ENCODE measurements at places on chromosomes 2 and 18.
A peak's percentile ranks its signal among the peaks of the same experiment; 100 is the strongest.

GRCh38 chr2:101690547-101691152, 6.9 kb upstream of the MAP4K4 start:
- DNase-seq = no peak

DNA sequence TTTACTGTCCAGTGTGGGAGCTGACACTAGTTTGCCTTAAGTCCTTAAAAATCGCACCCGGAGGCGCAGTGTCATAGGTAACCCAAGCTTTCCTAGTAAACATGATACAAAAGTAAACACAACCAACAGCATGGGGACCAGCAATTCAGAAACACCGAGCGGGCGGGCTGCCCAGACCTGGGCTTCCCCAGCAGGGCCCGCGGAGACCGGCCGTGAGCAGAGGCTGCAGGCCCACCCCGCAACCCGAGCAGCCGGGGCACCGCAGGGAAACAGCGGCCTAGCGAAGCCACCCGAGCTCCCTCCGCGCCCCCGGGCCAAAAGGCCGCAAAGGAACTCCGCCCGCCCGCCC, 296 bp downstream of the TTC21B start:
- no peak for DNase-seq

DNA sequence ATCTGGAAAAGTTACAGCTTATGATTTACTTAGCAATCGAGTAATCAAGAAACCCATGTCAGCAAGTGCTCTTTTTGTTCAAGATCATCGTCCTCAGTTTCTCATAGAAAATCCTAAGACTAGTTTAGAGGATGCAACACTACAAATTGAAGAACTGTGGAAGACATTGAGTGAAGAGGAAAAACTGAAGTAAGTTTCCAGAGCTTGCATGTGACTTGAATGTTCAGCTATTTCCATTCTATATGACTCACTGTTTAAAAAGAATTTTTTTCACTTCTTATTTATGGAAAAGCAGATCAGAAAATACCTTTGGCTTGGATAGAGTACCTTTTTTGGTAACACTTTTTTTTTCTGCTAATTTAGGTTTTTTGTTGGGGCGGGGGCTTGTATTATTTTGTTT, 70.7 kb downstream of the PMS1 start:
- DNase-seq = no peak

GRCh38 chr18:52313213-52313612, 26.8 kb upstream of the DCC start:
- DNase-seq = no peak

GRCh38 chr18:56305583-56305982, 332.8 kb downstream of the TXNL1 start:
- DNase-seq = no peak

DNA sequence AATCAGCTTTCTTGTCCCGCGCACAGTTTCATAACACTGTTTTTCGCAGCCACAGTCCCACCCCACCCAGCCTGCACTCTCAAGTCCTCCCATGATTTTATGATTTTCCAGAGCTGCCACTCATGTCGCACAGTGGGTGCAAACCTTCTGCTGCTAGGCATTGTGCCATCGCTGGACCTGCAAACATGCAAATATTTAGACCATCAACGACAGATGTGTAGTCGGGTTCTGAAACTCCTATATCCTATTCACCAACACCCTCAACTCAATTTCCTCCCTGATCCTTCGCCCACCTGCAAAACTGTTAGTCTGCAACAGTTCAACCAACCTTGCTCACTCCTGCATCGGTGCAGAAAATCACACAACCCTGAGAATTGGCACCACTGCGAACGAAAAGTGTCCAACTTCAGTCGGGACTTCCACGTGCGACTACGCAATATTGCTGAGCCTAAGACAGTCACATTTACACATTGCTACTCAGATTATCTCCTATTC, 871 bp upstream of the ALS2 start:
- no peak for DNase-seq

DNA sequence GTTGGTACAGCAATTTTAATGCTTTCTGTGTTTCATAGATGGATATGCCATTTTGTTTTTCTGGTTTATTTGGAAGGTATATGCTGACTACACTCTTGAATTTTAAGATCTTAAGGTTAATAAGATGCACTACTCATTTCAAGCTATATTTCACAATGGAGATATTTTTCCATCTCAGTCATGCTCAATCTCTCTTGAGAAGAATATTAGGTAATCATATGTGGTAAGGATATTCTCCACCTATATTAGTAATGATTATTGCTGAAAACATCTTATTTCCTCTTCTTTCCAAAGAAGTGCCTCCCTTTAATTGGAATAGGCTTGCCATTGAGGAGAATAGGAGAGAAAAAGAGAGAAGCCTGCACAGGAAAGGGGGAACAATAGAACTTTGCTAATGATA, 40.1 kb downstream of the EPB41L3 start:
- DNase-seq = no peak

- DNase-seq = no peak
These were observed 142.6 kb upstream of the SPRED2 start for GRCh38 chr2:65574993-65575392.

DNA sequence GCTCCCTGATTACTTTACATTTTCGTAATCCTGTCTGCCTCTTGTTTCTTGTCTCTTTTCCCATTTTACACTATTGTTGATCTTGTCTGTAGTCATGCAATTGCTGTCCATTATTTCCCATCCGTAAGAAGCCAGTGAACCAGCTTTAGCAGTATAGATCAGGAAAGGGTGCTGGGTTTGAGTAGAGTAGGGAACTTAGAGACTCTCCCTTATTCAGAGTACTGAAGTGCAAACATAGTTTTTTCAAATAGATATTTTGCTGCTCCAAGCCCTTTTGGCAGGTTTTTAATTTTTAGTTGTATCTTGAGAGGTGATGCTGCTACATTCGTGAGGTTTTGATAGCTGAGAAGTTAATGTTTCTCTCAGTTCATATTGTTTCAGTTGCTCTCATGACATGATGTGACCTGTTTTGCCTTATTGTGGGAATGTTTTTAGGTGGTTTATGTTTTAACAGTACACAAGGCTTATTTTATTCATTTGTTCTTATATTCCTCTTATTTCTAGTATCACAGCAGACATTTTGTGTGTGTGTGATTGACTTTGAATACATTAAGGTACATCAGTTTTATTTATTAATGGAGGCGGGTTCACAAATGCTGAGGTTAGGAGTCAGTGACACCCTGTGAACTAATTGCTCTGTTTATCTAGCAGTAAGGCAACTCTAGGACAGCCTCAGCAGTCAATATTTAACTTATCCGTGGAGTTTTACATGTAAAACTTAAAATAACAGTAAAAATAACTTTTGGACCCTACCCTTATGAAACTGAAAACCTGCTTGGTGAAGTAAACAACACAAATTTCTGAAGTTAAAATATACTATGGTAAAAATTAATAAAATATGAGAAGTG, 118.4 kb downstream of the ZNF407 start:
- DNase-seq = no peak

GRCh38 chr2:58063641-58064040, 17.0 kb downstream of the VRK2 start:
- DNase-seq = no peak

DNA sequence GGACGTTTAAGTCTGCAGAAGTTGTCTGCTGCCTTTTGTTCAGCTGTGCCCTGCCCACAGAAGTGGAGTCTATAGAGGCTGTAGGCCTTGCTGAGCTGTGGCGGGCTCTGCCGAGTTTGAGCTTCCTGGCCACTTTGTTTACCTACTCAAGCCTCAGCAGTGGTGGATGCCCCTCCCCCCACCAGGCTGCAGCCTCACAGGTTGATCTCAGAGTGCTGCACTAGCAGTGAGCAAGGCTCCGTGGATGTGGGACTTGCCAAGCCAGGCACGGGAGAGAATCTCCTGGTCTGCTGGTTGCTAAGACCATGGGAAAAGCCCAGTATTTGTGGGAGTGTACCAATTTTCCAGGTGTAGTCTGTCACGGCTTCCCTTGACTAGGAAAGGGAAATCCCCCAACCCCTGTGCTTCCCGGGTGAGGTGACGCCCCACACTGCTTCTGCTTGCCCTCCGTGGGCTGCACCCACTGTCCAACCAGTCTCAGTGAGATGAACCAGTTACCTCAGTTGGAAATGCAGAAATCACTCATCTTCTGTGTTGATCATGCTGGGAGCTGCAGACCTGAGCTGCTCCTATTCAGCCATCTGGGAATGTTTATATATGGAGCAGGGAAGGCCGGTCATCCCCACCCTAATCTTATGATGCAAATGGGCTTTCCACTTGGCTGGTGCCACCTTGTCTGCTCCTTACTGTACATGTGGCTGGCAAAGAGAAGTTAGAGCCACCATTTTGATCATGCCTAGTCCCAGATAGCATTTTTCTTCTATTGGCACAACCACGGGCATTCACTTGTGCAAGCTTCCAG, 156.9 kb upstream of the ITGA6 start:
- DNase-seq = no peak

GRCh38 chr2:7037340-7038333, 120.4 kb downstream of the RNF144A start:
- peak; percentile 85 for DNase-seq

DNA sequence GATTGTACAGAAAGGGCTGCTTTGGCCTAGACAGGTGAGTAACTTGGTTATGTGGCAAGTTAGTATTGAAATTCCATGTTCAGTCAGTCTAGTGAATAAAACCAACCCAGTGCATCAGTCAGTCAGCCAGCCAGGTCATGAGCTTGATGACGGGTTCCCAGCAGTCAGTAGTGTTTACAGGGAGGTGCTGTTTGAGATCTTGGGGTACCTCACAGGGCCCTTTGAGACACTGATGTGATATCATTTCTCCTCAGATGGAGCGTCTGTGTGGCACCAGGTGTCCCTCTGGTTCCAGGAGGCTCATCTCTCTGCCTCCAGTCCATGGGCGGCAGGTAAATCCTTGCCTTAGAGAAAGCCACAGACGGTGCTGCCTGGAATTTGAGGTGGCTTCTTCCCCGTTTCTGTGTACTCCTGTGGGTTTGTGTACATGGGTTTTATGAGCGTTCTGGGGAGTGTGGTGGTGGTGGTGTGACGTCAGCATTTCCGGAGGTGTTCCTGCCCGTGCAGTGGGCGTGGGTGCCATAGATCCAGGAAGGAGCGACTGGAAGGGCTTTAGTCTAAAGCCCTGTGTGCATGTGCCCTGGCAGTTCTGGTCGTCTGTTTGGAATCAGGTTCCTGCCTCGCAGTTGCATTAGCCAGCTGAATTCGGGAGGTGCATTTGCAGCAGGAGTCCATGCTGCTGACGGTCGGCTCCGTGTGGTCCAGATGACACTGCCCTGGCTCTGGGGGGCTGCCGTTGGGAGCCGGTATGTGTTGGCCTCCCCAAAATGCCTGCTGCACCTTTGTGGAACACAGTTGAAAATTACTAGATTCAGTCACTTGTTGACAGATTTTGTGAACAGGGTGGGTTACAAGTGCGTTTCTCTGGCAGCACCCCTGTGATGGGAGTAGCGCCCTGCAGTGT, 2.1 kb downstream of the CTDP1 start:
- DNase-seq = no peak

- DNase-seq = no peak
These were observed 261.9 kb upstream of the SIX3 start for GRCh38 chr2:44679584-44679983.

DNA sequence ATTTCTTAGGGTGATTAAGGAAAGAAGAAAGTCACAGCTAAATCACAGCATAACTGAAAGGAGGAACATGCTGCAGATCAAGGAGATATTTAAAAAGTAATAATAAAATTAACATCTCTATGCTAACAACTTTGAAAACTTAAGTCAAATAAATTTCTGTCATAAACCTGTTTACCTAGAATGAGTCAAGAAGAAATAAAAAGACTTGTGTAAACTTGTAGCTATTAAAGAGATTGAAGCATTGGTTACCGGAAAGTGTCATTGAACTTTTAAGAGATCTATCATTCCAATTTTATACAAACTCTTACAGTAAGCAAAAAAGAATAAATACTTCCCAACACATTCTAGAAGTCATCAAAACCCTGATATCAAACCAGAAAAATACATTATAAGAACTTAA, 520.1 kb upstream of the SYT4 start:
- no peak for DNase-seq

- DNase-seq = no peak
These were observed 1059.3 kb upstream of the GYPC start for GRCh38 chr2:125596612-125597011.

- no peak for DNase-seq
These were observed 138.4 kb upstream of the CCDC68 start for GRCh38 chr18:55097456-55098170.

- no peak for DNase-seq
These were observed 734 bp upstream of the RMC1 start for GRCh38 chr18:23502516-23503037.

- no peak for DNase-seq
These were observed 68.4 kb downstream of the TPO start for GRCh38 chr2:1481406-1482252.

GRCh38 chr2:174013315-174013751, 48.2 kb upstream of the SP3 start:
- DNase-seq = no peak

DNA sequence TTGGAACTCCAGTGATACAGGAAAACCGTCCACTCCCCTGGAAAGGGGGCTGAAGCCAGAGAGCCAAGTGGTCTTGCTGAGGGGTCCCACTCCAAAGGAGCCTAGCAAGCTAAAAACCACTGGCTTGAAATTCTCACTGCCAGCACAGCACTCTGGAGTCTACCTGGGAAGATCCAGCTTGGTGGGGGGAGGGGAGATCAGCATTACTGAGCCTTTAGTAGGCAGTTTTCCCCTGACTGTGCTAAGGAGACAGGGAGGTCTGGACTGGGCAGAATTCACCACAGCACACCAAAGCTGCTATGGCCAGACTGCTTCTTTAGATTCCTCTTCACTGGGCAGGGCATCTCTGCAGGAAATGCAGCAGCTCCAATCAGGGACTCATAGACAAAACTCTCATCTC, 510.7 kb upstream of the LRRTM1 start:
- DNase-seq = no peak

DNA sequence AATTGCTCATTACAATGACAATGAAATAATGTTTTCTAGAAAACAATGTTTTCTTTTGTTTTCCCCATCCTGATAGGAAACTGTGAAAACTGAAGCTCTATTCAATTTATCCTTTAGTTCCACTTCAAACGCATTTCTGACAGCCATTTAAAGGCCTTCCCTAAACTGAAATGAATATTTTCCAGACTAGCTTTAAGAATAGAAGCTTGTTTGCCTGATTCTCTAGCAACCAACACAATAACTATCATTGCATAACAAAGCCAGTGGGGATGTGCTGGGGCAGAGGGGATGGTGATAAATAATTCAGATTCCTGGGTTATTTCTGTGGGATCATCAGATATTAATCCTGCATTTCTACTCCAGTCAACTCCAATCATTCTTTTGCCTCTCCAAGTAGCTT, 427.1 kb downstream of the RND3 start:
- no peak for DNase-seq

GRCh38 chr2:223076573-223076972, 24.6 kb downstream of the KCNE4 start:
- DNase-seq = no peak
